Hypothalamus (tissue), 51 donors: ENCODE measurements at places on chromosomes 5 and 9.

- DNase-seq = no peak
These were observed 6.0 kb upstream of the AQP3 start for GRCh38 chr9:33453286-33453860.

- no peak for DNase-seq
These were observed 221.5 kb upstream of the MPDZ start for GRCh38 chr9:13501018-13501417.

DNA sequence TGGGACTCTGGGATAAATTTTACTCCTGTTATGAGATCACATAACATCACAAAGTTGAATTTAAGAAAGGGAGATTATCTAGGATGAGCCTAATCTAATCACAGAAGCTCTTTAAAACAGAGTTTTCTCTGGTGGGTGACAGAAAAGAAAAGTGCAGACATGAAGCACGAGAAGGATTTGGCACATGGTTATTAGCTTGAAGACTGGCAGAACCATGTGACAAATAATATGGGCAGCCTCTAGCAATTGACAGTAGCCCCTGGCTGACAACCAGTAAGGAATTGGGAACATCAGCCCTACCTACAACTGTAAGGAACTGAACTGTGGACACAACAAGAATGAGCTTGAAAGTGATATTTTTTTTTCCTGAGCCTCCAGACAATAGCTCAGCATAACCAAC, 243.1 kb downstream of the HTR1A start:
- no peak for DNase-seq

DNA sequence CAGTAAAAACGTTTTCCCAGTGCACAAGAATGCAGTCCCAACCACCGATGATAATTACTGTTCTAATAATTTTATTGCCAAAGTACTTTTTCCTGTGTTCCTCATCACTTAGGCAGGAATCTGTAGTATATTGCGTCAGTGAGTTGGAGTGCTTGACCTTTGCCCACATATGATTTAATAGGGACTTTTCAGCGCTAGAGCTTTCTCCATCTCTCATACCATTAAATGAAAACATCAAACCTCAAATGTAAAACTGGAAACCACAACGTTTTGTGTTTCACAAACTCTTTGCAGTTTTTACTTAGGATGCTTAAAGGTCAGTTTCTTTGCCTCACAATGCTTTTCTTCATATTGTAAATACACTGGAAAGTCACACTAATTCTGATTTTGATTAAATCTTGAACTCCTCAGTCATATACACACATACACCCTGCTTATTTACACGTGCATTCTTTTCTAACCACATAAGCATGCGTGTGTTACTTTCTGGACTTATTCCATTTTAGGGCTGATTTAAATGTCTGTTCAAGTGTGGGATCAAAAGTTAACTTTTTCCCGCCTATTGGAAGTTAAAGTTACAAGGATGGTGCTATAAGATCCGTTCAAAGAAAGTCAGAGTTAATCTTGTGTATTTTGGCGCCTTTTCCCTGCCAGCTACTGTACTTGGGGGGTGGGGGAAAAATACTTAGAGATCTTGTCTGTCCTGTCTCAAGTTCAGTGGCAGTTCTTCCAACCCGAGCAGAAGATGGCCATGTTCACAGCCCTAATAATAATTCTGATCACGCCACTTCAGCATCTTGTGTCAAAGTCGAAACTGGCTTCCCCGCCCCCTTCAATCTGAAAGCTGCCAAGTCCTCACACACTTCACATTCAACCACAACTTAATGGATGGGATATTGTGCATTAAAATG, 6.6 kb upstream of the NFIB start:
- DNase-seq = no peak
